ENCODE measurements at places on chromosomes 2 and 18.
A peak's percentile ranks its signal among the peaks of the same experiment; 100 is the strongest.

GRCh38 chr2:155250800-155251199 is 552.3 kb downstream of the KCNJ3 start:
- DNase-seq, result no peak

DNA sequence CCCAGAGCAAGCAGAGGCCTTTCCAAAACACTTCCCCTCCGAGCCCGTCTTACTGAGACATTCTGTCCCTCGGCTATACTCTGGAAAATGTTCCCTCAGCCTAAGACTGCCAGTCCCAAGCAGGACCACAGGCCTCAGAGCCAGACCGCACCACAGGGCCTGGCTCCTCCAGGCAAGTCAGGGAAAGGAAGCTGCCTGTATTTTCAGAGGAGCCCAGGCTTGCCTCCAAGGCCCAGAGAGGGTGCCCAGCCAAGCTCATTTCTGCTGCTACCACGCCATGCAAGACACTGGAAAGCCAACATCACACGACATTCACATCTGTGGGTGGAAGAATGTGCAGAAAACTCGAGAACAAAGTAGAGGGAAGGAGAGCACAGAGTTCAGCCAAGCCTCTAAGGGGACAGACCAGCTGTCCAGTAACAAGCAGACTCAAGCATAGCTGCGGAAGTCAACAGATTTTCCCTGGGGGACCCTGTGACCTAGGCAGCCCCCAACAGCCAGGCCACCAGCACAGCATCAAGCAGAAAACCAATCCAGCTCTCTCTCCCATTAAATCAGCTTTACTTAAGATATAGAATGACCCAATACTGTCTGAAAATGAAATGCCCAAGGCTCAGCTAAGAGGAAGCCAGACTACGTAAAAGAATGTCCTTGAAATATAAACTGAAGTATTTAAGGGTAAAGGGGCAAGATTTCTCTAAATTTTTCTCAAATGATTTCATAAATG is 123.9 kb downstream of the ZFP36L2 start:
- no peak for DNase-seq

GRCh38 chr2:126882181-126882580 is 16.5 kb upstream of the TEX51 start:
- DNase-seq, result no peak

GRCh38 chr2:102449370-102449974 is 23.6 kb upstream of the SLC9A4 start:
- peak; percentile 13 for DNase-seq

DNA sequence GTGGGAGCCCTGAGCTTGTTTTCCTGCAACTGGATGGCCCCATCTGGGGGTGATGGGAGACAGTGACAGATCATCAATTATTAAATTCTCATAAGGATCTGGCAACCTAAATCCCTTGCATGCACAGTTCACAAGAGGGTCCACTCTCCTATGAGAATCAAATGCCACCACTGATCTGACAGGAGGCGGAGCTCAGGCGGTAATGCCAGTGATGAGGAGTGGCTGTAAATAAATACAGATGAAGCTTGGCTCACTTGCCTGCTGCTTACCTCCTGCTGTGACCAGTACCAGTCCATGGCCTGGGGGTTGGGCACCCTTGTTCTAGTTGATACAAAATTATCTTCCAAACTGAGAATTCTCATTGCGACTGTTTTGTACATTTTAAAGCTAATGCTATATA is 258.6 kb downstream of the CTNNA2 start:
- no peak for DNase-seq

GRCh38 chr2:176854878-176855277 is 357.7 kb upstream of the HNRNPA3 start:
- DNase-seq, result no peak

- no peak for DNase-seq
These were observed 132.1 kb downstream of the MBP start for GRCh38 chr18:77000527-77000926.

- DNase-seq, result no peak
These were observed 13.9 kb upstream of the RBMS1 start for GRCh38 chr2:160507464-160507863.

GRCh38 chr18:24016643-24017042 is 2.1 kb downstream of the TTC39C start:
- no peak for DNase-seq

GRCh38 chr18:58862851-58863538 is 1.7 kb upstream of the ZNF532 start:
- DNase-seq, result peak; percentile 42

GRCh38 chr2:31238126-31238905 is 4.4 kb downstream of the EHD3 start:
- no peak for DNase-seq

Data from WERI-Rb-1 (cell line).